ENCODE measurements at places on chromosomes 5 and 9. TPM values are rescaled to one million over a fixed set of nuclear protein-coding genes. Genes with fewer than 3 reads are reported as not detected.

- DNase-seq = no peak
Measured at GRCh38 chr9:38065369-38066075, 3.5 kb downstream of the SHB start.

Gene BRD9
- 44.0 TPM for polyA plus RNA-seq

Gene IFNB1
- polyA plus RNA-seq = not detected

Gene FIBCD1
- 0.78 TPM for polyA plus RNA-seq

GRCh38 chr5:81971111-81971711 is 612 bp upstream of the ATG10 start:
- DNase-seq = no peak

Measured in brain (organoid and tissue), 16 donors.